SK-N-SH treated with all-trans-retinoic acid at 6 μM for 48 hours (cell line): ENCODE measurements at places on chromosomes 1 and 21.

GRCh38 chr1:42765832-42766740, 742 bp downstream of the P3H1 start:
- peak; percentile 61 for ATAC-seq

GRCh38 chr1:203354246-203354645, 3.3 kb upstream of the FMOD start:
- ATAC-seq: no peak

DNA sequence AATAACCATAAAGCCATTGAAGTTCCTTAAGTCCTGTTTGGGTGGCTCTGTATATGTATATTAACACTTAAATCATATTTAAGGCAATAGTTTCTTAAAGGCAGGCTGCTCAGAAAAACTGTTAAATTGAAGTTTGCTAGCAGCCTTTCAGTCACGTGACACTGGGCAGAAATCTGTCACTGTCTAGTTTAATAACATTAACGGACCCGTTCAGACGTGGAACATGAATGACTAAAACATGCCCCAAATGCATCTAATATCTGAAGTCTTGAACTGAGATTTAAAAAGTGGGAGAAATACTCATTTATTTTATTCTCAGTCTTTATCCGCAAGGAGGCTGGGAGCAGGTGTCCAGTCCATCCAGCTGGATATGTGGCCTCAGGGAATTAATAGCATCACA, 3.3 kb upstream of the SPATA1 start:
- ATAC-seq: no peak

DNA sequence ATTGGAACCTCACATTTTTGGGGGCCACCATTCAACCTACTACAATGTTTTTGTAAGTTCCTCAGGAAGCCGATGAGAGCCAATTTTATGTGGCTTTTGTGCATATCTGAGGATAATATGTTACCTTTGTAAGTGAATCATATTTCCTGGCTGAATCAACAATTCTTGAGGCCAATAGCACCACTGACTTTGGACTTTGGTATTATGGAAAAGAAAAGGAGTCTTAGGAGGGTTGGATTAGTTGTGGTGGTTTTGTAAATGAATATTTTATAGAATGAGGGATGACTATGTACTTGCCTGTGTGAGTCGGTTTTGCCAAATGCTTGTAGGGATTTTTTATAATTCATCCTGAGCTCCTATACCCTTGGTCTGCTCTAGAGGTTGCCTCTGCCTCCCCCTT, 181.5 kb upstream of the HMGB4 start:
- ATAC-seq: no peak

- ATAC-seq: no peak
Observed at GRCh38 chr21:43733529-43734071, 14.7 kb downstream of the PDXK start.

- ATAC-seq: no peak
Observed at GRCh38 chr1:115137191-115137590, 47.9 kb upstream of the TSPAN2 start.

- no peak for ATAC-seq
Observed at GRCh38 chr1:154663471-154664060, 55.6 kb upstream of the ADAR start.

- ATAC-seq: peak; percentile 55
Observed at GRCh38 chr1:151501474-151501873, 9.7 kb upstream of the CGN start.

- peak; percentile 74 for ATAC-seq
Observed at GRCh38 chr1:202710070-202711045, at the start of gene SYT2. Gene SYT2, minus strand, starts transcription at chr1:202710454. Its CDS starts 104,682 bp downstream, at chr1:202605772.

DNA sequence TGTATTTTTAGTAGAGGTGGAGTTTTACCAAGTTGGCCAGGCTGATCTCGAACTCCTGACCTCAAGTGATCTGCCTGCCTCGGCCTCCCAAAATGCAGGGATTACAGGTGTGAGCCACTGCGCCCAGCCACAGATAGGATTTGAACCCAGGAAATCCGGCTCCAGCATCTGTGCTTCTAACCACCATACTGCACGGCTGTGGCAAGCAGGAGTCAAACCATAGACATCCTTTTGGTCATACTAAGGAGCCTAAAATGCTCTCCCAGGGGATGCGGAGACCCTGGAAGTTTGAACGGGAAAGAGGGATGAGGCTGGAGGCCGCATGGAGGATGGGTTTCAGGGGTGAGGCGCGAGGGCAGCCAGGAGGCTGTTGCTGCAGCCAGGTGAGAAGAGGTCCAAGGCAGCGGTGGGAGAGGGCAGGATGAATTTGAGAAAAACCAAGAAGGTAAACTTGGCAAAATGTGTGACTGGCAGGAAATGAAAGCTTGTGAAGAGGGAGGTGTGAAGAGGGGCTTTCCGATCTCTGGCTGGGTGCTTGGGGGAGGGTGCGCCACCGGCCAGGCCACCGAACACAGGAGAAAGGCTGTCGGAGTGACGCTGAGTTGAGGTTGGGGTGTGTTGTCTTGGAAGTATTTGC, 24.0 kb upstream of the CDK18 start:
- no peak for ATAC-seq

- ATAC-seq: peak; percentile 88
Observed at GRCh38 chr1:194466706-194467105, 1280.3 kb upstream of the B3GALT2 start.

GRCh38 chr1:41622402-41622801, 137.9 kb upstream of the EDN2 start:
- ATAC-seq: peak; percentile 46

DNA sequence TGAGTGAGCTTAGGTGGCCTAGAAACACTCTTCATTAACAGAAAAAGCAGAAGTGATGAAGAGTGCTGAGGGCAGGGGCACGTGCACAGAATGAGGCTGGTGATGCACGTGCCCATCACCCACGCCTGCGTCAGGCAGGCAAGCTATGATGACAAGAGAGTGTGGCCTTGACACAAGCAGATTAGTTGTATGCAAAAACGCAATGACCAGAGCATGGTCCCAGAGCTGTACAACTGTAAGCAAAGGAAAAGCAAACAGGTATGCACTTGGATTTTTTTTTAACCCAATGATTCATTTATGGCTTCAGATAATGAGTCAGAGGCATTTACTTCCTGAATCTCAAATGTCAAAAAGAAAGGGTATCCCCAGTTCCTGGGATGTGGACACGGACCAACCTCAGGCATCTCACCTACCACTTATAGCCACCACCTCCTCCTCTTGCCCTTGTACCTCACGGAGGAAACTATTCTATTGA, 9.1 kb upstream of the TMEM61 start:
- peak; percentile 66 for ATAC-seq

GRCh38 chr1:31815752-31816500, at the start of gene SPOCD1:
Gene SPOCD1, minus strand, starts transcription at chr1:31816022. Its CDS starts 689 bp downstream, at chr1:31815333.
- ATAC-seq: peak; percentile 50

GRCh38 chr1:193185901-193186731, at the start of gene B3GALT2:
Gene B3GALT2, minus strand, starts transcription at chr1:193186613. Its CDS starts 5,051 bp downstream, at chr1:193181562.
- ATAC-seq: peak; percentile 80

DNA sequence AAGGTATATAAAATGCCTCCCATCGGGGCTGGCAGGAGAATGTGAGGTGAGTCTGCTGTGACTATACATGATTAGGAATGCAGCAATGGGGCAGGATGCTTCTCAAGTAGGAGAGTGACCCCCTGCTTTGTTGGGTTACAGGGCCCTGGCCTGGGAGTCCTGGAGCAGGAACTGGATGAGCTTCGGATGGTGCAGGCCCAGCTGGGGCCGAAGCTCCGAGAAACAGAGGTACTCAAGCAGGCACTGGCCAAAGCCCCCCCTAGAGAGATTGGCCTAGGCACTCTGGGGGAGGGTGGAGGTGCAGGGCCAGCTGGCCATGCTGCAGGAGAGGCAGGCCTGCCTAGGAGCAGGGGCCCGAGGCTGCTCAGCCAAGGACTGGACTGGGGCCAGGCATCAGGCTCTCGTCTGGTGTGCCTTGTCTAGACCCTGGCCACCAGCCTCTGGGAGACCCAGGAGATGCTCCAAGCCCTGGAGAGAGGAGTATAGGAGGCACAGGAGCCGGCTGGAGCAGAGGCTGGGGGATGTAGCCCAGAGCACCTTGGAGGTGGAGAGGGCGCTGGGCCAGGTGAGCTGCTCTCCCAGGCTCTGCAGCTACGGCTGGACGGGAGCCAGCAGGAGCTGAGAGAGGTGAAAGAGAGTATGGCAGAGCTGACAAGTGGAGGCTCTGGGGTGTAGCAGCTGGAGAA, 32.8 kb upstream of the PKP1 start:
- no peak for ATAC-seq

- ATAC-seq: peak; percentile 32; the same call in 2 of the 3 replicates
Observed at GRCh38 chr1:192592981-192593708, 17.6 kb downstream of the RGS1 start.

- peak; percentile 39 for ATAC-seq
Observed at GRCh38 chr1:226309398-226310244, 657 bp upstream of the LIN9 start.

- ATAC-seq: no peak
Observed at GRCh38 chr1:47690341-47691250, 252.8 kb downstream of the FOXD2 start.

GRCh38 chr1:15719381-15720120, 16.5 kb upstream of the SLC25A34 start:
- ATAC-seq: no peak

GRCh38 chr1:24606621-24607020, 36.5 kb upstream of the SRRM1 start:
- ATAC-seq: no peak

DNA sequence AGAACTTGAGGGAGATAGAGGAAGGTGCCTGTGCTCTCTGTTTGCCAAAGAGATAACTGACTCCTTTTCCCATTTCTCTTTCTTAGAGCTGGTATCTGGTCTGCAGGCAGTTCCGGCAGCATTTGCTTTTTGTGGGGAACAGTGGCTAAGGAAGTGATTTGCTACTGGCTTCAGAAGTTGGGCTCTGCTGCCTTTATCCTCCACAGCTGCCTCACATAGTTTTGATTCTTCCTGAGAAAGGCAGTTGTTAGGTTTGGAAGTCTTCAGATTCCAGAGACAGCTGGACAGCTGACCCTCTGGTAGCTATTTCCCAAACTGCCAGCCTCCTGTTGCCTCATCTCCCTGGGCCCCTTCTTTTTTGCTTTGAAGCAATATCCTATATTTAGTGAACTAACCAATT, 62.6 kb upstream of the MACF1 start:
- peak; percentile 66 for ATAC-seq

GRCh38 chr1:35881850-35882273, 1.1 kb upstream of the AGO1 start:
- no peak for ATAC-seq

- ATAC-seq: no peak
Observed at GRCh38 chr21:41016472-41016871, 151.5 kb upstream of the BACE2 start.

DNA sequence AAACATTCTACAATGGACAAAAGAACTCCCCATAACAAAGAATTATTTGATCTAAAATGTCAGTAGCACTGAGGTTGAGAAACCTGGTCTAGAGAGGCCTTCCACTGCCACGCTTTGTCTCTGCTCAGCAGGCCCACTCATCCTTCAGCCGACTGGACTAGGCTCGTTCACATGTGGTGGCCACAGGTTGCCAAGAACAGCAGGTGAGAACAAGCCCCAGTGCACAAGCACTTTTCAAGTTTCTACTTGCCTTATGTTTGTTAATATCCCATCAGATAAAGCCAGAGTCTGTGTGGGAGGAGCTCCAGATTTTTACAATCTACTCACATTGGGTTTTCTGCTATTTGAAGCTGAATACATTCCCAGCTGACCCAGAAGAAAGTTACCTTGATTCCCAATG, 9.1 kb upstream of the EFHD2 start:
- no peak for ATAC-seq

DNA sequence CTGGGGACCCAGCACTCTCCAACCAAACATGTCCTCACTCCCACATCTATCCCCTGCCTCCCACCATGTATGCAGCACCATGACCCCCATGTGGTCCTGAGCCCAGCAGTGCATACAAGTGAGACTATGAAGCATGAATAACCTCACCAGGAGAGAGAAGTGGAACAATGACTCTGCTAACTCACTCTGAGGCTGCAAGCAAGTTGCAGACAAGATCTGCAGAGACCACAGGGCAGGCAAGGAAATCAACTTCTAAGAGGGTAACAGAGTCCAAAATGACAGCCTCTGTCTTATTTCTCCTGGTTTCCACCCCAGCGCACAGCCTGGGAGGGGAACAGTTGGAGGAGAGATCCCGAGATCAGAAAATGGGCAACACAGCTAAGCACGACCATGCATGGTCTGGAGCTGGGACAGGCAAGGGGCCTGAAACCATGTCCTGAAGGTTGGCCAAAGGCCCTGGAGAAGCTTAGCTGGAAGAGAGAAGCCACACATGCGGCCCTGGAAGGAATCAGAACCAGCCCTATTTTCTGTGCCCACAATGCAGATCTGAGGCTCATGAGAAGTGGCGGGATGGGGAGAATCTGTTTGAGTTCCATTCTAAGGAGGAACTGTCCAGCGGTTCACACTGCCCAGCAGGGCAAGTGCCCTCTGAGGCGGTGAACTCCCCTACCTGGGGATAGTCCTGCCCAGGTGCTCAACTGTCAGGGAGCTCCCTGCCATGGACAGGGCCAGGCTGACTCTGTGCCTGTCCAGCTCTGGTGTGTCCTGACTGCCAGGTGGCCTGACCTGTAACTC, 12.5 kb upstream of the REN start:
- no peak; the same call in 2 of the 3 replicates for ATAC-seq

- ATAC-seq: no peak
Observed at GRCh38 chr1:23704834-23705495, 13.4 kb downstream of the RPL11 start.

- ATAC-seq: no peak
Observed at GRCh38 chr1:170657275-170657853, 6.6 kb upstream of the PRRX1 start.

GRCh38 chr1:212257157-212257556, 28.1 kb upstream of the PPP2R5A start:
- no peak for ATAC-seq

GRCh38 chr1:162420120-162420519, 8.2 kb upstream of the SH2D1B start:
- ATAC-seq: no peak

GRCh38 chr1:164969253-164969652, 387.3 kb downstream of the LMX1A start:
- ATAC-seq: no peak

DNA sequence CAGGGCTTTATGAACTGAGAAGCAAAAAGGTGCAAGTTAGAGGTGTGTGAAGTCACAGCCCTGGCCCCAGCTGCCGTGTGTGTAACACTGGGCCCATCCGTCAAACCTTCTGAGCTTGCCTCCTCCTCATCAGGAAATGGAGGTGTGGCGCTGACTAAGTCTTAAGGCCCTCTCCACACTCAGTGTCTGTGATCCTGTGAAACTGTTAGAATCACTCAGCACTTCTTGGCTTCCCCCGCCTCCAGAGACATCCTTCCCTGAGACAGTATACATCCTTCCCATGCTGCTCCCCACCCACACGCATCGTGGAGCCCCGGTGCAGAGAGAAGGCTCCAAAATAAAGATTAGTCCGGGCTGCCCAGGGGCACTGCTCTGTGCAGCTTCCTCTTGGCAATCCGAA, 33.3 kb downstream of the LRP8 start:
- ATAC-seq: peak; percentile 41; the same call in 2 of the 3 replicates

- ATAC-seq: no peak
Observed at GRCh38 chr1:228009116-228009827, 2.5 kb downstream of the WNT3A start.

DNA sequence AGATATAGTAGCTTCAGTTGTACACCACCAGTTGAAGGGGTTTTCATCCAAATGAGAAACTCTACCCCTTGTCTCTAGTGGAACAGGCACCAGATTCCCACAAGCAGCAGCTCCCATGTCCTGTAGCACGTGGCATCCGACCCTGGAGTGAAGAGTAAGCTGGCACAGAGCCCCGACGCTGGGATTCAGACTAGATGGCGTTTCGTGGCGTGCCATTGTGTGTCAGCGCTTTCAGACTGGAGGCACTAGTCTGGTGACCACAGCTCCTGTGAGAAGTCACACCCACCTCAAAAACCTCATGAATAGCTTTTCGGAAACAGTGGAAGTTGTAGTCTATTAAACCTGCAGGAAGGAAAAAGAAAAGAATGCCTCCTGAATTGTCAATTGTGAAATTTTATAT, 20.2 kb downstream of the RRAGC start:
- no peak for ATAC-seq
